ENCODE measurements at places on chromosomes 3 and 15.

DNA sequence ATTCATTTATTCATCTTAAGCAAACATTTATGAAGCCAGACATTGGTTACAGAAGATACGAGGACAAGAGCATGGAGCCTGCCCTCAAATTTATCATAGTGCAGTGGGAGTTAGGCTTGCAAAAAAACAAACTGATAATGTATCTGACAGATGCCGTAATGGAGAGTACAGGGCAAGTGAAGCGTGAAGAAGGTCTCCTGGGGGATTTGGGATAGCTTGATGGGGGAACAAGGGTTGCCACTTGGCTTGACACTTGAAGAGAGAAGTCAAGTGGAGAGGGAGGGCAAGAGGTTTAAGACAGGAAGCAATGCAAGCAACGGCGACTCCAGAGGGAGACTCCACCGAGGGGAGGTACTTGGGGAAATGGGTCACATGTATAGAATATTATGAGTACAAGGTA, 129.3 kb downstream of the SSR3 start:
- no peak for DNase-seq

- no peak for DNase-seq
Measured at GRCh38 chr3:140285380-140285779, 350.4 kb downstream of the CLSTN2 start.

DNA sequence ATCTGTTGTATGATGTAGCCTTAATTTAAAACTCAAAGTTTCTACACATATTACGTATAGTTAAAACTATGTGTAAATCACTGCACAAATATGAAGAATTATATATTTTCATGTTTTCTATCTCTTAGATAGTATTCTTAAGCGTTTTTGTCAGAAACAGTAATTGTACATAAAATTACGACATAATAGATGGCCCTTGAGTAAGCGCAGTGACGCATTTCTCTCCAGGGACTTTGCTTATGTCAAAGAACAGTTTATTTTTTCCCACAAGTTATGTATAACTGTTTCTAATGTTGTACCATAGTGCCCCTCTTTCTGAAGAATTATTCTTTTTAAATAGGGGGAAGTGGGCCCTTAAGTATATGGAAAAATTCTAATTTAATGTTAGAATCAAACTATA, 934.0 kb downstream of the VGLL3 start:
- DNase-seq: no peak

DNA sequence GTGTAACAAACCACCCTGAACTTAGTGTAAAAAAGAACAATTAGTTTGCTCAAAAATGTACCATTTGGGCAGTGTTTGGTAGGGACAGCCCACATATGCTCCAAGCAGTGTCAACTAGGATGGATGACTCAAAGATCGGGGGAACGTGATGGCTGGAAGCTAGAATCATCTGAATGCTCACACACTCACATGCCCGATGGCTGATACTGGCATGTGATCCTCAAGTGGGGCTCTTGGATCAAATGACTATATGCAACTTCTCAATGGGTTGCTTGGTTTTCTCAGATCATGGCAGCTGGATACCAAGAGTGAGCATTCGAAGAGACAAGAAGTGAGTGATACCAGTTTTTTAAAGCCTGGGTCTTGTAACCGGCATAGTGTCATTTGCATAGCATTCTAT, 335.9 kb upstream of the KCNMB2 start:
- DNase-seq: no peak

GRCh38 chr3:139930211-139930610, 4.8 kb upstream of the CLSTN2 start:
- no peak for DNase-seq

DNA sequence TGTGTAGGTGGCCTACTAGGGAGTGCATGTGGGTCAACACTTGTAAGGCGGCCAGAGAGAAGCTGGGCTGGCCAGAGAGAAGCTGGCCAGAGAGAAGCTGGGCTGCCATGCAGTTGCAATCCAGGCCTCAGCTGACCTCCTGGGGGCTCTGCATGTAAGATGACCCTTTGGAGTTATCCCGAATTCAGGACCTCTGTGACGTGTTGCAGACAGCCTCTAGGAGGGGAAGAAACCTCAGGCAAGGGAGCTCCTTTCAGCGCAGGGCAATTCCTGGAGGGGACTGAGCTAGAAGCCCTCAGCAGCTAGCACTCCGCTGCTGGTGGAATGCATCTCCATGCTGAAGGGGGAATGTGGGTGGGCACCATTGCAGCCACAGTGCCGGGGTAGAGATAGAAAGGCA, 15.8 kb upstream of the KBTBD12 start:
- no peak for DNase-seq

DNA sequence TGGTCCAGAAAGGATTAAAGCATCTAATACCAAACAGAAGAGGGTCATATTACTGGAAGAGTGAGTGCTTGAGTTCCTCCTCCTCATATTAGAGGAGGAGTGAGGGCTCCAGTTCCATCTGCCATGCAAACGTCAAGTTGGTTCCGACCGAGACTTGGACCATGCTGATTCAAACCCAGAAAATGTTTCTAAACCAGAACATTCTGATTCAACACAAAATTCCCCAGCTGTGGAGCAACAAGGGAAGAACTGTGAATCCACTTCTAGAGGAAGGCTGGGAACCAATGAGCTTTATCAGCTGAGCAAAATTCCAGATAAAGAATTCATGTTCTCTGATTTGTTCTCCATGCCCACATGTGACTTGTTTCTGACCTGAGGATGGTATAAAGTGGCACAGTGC, 135.6 kb upstream of the WNT5A start:
- DNase-seq: no peak

GRCh38 chr15:86623236-86623635, 543.6 kb downstream of the AGBL1 start:
- no peak for DNase-seq

GRCh38 chr3:73451301-73451944, 173.3 kb downstream of the PDZRN3 start:
- DNase-seq: no peak

- no peak for DNase-seq
Measured at GRCh38 chr15:29050870-29051269, 165.1 kb downstream of the APBA2 start.

- no peak for DNase-seq
Measured at GRCh38 chr3:3851621-3852323, 52.5 kb downstream of the LRRN1 start.

DNA sequence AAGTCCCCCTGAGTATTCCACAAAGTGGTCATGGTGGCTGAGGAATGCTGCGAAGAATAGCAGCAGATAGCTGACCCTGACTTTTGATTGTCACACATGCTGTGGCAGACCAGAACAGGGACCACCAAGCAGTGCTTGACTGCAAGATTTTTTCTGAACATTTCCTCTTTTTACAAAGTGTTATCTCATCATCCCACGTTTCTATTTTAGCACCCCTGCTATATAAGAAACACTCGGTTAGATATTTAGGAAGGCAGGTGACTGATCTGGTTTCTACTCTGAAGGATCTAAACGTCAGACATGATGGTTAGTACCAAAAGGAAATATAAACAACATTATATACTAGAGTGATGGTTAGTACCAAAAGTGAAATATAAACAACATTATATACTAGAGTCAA, 9.1 kb downstream of the SLC25A26 start:
- no peak for DNase-seq

- DNase-seq: no peak
Measured at GRCh38 chr15:49290191-49290590, 120.1 kb downstream of the GALK2 start.

DNA sequence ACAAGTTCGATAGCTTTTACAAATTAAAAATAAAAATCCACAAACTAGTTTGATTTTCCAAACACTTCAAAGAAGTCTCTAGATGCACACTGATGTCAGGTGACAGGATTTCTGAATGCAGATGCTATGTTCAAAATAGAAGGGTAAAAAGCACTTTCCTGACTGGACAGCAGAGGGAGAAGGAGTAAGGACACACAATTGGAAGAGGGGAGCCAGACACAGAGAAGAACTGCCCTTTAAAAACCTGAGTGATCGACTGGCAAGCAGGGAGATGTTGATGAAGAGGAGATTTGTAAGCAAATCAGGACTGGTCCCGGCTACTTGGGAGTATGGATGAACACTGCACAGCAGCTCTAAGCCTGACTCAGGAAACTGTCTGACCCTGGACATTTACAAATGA, 612.8 kb downstream of the MAGI1 start:
- DNase-seq: no peak

DNA sequence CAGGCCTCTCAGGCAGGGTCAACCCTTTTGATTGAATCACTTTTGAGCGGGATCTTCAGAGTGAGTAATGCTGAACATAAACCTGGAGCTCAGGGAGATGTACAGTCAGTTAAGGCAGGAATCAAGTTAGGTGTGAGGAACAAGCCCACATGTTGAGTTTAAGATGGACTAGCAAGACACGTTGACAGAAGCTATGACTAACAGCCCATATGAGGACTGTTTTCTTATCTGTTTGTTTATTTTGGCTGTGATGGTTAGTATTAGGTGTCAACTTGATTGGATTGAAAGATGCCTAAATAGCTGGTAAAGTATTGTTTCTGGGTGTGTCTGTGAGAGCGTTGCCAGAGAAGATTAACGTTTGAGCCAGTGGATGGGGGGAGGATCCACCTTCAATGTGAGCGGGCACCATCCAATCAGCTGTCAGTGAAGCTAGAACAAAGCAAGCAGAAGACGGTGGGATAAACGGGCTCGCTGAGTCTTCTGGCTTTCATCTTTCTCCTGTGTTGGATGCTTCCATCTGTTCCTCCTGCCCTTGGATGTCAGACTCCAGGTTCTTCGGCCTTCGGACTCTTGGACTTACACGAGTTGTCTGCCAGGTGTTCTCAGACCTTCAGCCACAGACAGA, 232.3 kb upstream of the STAC start:
- DNase-seq: no peak

GRCh38 chr15:66730168-66731021, 28.4 kb downstream of the SMAD6 start:
- DNase-seq: no peak

- no peak for DNase-seq
Measured at GRCh38 chr3:43126536-43126935, 20.7 kb upstream of the POMGNT2 start.

GRCh38 chr3:153042088-153042487, 119.9 kb upstream of the RAP2B start:
- no peak for DNase-seq

DNA sequence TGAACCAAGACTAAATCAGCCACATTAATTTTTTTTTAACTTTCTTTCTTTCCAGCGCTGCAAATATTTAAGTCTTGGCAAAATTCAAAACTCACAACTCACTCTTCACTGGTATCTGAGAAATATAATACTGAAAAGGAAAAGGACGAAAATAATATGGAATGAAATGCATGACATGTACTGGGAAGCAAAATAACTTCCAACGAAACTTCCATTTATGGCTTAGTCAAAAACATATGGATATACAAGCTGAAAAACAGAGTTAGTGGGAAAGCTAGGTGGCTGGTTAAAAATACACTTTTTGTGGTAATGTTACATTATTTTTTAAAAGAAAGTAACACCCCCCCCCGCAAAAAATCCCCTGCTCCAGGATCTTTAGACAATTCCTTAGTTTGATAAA, 86.1 kb downstream of the TM4SF4 start:
- no peak for DNase-seq

DNA sequence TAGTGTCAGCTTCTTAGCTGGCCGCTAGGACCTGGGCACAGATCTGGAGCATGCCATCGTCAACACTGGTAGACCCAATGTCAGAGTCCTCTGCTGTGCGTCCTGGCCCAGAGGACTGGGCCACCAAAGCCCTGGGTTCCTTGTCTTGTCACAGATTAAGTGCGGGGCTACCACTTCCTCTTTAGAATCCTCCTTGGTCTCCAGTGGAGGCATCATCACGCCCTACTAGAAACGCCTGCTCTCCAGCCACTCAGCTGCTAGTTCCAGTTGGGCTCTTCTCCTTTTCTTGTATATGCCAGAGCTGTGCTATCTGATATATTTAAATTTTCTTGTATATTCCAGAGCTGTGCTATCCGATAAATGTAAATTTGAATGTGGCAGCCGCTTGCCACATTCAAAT, 11.2 kb downstream of the PPCDC start:
- DNase-seq: no peak

DNA sequence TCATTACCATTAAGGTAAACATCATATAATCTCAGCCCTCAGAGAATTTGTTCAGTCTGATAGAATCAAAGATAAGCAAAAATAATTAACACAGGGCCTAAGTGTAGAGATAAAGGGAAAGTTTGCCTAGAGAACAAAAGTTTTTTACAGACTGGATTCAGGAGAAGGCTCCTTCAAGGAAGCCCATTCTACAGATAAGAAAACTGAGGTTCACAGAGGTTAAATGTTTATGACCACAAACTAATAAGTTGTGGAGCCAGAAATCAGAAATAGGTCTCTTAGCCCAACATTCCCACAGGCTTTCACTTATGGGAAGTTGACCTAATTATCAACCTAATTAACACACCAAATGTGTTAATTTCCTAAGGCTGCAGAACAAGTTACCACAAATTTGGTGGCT, 110.7 kb downstream of the ZMAT3 start:
- no peak for DNase-seq

DNA sequence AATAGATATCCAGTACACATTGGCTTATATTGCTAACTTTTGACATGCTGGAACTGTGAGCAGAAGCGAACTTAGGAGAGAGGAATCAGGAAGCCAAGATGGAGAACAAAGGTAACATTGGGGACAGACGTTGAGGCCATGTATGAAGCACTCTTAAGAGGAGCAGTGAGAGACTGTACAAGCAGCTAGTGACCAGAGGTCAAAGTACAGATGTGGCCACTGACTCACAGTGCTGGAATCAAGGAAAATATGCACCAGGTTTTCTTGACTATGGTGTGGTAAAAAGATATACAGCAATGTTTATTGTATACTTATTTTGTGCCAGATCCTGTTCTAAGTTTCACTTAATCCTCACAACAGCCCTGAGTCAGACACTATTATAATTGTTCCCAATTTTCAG, 2.0 kb upstream of the IL20RB start:
- no peak for DNase-seq

DNA sequence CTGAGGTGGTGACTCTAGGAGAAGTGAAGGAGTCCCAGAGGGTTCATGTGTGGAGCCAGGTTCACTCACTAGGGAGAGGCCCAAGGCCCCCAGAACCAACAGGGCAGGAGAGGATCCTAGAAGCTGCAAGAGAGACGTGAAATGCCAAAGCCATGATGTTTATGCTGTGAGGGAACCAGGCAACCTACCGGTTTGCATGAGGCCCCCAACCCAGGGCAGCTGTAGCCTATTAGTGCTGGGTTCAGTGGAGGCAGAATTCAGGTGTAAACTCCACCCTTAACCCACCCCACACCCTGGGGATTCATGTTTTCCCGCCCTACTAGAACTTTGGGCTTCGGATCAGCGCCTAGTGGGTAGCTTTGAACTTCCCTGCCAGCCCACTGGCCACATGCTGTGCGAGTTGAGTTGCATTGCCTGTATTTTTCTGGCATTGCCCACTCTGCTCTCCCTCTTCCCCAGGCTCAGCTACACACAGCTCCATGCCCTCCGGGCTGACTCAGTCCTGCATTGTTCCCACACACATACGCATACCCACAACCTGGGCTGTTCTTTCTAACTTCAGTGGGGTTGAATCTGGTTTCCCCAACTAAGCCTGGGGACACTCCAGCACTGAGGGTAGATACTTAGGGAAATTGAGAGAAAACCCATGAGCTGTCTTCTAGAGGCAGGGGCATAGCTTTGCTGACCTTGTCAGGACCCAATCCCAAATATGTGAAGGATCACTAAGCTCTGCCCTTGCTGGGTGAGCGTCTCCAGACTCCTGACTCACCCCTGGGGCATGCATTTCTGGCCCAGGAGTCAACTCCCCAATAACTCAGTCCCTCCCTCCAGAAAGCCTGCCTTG, 2.0 kb upstream of the ZBTB47 start:
- DNase-seq: no peak
